ENCODE measurements at places on chromosomes 7 and 10. TPM values are rescaled to one million over a fixed set of nuclear protein-coding genes. Genes with fewer than 3 reads are reported as not detected.

MCU gene
- total RNA-seq = 43.0 TPM

AKR1C8 gene
- total RNA-seq = not detected

CALHM1 gene
- total RNA-seq = not detected

JAKMIP3 gene
- total RNA-seq = 0.55 TPM

TSPAN14 gene
- total RNA-seq = 12.0 TPM

SLC39A12 gene
- total RNA-seq = not detected

GCC1 gene
- 29.6 TPM for total RNA-seq

AVL9 gene
- 27.8 TPM for total RNA-seq

SEMA4G gene
- 0.92 TPM for total RNA-seq

CYP26C1 gene
- under 0.01 TPM for total RNA-seq

SPDYE9 gene
- total RNA-seq = not detected

NEUROG3 gene
- total RNA-seq = not detected

NEUROD6 gene
- total RNA-seq = not detected

C10orf143 gene
- total RNA-seq = 0.85 TPM

ASIC3 gene
- 0.14 TPM for total RNA-seq

AKR1C4 gene
- not detected for total RNA-seq

ZNF273 gene
- 1.7 TPM for total RNA-seq

ADIRF gene
- 110 TPM for total RNA-seq

ANKRD1 gene
- total RNA-seq = 0.18 TPM

NPY4R gene
- 1.1 TPM for total RNA-seq

GCK gene
- 1.0 TPM for total RNA-seq

TMEM178B gene
- total RNA-seq = 0.09 TPM

CABCOCO1 gene
- total RNA-seq = 0.83 TPM

ZNF92 gene
- 3.6 TPM for total RNA-seq

MYL10 gene
- not detected for total RNA-seq

VIPR2 gene
- 0.85 TPM for total RNA-seq

FAM25G gene
- total RNA-seq = not detected

GPER1 gene
- total RNA-seq = 1.00 TPM

PKD2L1 gene
- not detected for total RNA-seq

SUN3 gene
- not detected for total RNA-seq

CYP2W1 gene
- 0.14 TPM for total RNA-seq

EN2 gene
- total RNA-seq = under 0.01 TPM

CYP2C9 gene
- total RNA-seq = not detected

NPFFR1 gene
- not detected for total RNA-seq

TSPAN33 gene
- total RNA-seq = 1.3 TPM

DPYSL4 gene
- 1.6 TPM for total RNA-seq

UCN3 gene
- total RNA-seq = not detected

SRRM3 gene
- 2.0 TPM for total RNA-seq

SLC13A4 gene
- total RNA-seq = not detected

TECTB gene
- 0.09 TPM for total RNA-seq

LIPJ gene
- total RNA-seq = under 0.01 TPM

EPO gene
- not detected for total RNA-seq

GNG11 gene
- 40.3 TPM for total RNA-seq

PLA2G12B gene
- total RNA-seq = not detected

INMT gene
- 21.8 TPM for total RNA-seq

MAT1A gene
- not detected for total RNA-seq

GBX1 gene
- not detected for total RNA-seq

OR2A5 gene
- not detected for total RNA-seq
